ENCODE measurements at places on chromosomes 3 and 15.

- DNase-seq: no peak
Measured at GRCh38 chr3:24361623-24362022, 133.0 kb downstream of the THRB start.

GRCh38 chr3:107025961-107026360 lies 351.3 kb upstream of the CCDC54 start:
- DNase-seq: no peak

- no peak for DNase-seq
Measured at GRCh38 chr3:140505213-140505612, 172.7 kb upstream of the TRIM42 start.

- no peak for DNase-seq
Measured at GRCh38 chr3:123276346-123277006, 74.7 kb downstream of the SEC22A start.

GRCh38 chr3:129424185-129424841 lies 4.1 kb downstream of the EFCAB12 start:
- no peak for DNase-seq

DNA sequence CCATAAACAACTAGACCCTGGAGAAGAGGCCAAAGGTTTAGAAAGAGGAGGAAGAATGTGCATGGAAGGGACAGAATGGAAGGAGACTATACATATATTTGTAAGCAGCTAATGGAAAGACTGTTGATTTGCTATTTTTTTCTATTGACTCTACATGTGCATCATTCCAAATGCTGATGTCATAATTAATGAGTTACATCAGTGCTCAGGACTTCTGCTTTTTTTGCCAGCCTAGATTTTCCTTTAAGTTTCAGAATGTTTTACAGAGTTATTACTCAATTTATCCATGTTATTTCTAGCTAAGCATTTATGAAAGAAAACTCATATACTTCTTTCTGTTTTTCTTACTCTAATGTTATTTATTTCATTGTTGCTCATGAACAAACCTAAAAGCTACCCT lies 62.6 kb upstream of the VGLL3 start:
- no peak for DNase-seq

GRCh38 chr15:38620851-38621594 lies 56.4 kb upstream of the RASGRP1 start:
- no peak for DNase-seq

DNA sequence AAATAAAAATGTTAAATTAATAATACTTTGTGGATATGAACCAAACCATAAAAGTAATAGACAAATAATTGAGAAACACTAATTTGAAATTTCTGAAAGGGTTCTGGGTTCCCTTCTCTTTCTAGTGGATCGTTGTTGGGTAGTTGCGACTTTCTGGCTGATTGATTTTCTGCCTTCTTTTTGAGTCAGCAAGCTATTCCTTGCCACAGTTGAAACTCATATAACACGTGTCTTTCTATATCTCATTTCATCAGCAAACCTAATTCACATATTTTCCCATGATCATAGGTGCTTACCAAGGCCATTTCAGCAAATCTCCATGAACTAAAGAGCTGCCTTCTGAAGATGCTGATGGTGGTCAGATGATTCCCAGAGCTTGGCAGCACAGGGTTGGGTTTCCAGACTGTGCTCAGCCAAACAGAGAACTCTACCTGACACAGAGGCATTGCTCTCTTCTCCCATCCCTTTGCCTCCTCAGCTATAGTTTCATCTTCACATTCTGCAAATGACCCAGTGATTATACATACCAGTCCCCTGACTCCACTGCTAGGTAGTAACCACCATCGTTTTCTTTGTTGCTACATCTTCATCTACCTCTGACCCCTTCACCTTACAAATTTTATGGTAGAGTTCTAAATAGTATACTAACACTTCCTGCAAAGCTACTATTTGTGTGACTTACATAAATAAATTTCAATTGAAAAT lies 383.9 kb upstream of the DPH6 start:
- DNase-seq: no peak

DNA sequence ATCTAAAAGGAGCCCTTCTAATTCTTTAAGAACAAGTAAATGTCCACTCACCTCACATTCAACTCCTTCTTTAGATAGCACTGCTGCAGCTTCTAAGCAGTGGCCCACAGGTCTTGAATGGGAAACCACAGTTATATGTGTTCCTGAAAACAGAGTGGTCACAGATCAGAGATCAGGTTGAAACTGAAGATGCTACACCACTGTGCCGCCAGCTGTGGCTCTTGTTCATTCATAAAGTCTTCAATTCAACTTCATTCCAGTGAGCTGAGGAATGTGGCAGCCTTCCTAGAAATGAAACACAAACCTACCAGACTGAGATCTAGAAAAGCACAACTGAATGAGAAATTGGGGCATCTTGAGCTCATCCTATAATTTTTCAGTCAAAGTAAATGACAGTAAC lies 4.0 kb downstream of the PDHB start:
- DNase-seq: no peak

DNA sequence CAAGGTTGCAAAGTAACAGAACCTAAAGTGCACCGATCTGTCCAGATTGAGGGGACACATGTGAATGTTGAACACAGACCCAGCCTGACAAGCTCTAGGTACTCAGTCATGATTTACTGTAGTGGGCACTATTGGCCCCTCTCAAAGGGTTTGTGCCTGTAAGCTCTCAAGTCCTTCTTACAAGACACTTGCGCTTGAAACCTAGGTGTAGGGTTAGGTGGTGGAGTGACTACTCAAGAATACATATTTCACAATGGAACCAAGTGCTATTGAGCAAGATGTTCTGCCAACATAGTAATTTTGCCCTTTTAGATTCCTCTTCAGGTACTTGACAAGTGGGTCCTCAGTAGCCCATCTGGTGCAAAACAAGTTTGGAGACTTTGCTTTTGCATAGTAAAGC lies 169.9 kb downstream of the AKAP13 start:
- no peak for DNase-seq

DNA sequence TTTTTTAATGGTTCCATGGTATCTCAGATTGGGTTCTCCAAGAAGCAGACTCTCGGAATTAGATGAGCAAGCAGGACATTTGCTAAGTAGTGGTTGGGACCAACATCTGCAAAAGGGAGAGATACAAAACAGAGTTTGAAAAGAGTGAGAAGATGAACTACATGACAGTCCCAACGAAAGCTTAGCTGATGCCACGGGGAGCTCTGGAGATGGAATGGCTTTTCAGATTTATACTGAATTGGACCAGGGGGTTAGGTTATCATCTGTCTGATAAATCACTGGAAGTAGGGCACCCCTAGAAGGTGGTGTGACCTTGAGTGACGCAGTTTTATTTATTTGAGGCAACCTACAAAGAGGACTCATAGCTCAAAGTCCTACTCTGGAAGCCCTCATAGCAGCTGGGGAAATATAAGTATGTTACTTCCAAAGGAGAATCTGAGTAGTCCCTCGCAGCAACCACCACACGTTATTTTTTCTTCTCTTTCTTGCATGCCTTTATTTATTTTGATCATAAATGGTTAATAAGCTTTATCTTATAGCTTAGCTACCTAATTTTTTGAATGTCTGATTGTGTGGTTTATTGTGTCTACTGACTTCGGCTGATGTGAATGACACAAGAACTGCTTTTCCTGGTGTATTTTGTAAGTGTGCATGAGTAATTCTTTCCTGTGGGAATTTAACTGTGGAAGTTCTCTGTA lies 815.4 kb downstream of the SQOR start:
- DNase-seq: no peak

DNA sequence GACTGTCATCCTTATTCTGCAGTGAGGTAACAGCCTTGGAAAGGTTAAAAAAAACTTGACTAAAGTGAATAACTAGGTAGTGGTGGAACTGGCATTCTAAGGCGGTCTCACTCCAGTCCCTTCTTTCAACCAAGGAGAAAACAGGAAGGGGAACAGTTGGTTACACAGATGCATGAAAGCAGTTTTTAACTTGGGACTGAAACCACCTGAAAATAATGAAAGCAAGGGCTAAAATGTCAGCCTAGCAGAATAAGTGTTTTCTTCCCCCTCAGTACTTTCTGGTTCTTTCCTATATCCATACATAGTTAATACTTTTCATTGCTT lies 748 bp upstream of the AVEN start:
- no peak for DNase-seq

DNA sequence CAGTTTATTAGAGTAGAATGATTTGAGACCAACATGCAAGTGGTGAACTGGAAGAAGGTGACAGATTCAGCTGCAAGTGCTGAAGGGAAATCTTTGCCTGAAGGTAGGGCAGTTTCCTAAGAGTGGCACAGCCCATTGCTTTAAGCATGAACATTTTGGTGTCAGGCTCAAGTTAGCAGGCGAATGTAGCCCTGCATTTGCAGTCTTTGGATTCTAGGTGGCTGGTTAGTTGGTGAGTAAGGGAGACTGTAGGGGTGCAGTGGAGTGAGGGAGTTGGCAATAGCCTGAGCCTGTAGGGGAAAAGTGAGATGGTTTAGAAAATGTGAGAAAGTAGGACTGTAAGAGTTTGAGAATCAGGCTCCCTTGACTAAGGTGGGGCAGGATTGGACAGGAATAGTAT lies 29.7 kb downstream of the UBE2E2 start:
- DNase-seq: no peak

GRCh38 chr3:119913021-119913420 lies 131.1 kb downstream of the NR1I2 start:
- no peak for DNase-seq

DNA sequence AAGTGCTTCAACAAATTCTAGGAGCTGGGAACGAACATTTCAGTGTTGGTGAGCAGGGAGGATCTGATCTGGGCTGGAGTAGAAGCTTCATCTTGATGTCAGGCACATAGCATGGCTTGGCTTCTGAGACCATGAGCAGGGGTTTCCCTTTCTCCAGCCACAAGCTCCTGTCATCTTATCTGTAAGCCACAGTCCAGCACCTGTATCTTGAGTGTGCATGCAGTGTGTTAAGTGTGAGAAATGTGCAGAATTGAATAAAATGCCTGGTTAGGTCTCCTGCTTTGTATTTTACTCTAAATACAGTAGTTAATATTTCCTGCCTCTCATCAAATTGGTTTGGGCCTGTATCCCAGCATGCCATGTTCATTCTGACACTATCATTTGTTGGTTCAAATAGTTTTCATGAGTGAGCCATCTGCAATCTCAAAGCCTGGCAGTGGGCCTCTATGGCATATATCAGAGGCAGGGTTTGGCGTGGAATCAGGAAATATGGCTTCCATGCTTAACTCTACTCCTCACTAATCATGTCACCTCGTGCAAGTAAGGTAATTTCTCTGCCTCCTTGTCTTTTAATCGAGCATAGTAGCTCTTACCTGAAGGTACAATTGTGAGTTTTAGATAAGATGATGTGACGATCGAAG lies 43.3 kb downstream of the TLNRD1 start:
- DNase-seq: no peak

- no peak for DNase-seq
Measured at GRCh38 chr3:151431940-151432339, 28.9 kb downstream of the IGSF10 start.

DNA sequence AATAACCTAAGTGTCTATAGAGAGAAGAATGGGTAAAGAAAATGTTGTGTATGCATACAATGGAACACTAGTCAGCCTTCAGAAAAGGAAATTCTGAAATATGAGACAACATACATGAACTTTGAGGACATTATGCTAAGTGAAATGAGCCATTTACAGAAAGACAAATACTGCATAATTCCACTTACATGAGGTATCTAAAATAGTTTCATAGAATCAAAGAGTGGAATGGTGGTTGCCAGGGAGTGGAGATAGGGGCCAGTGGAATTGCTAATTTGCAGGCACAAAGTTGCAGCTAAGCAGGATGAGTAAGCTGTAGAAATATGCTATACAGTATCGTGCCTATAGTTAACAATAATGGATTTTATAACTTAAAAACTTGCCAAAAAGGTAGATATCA lies 779.6 kb upstream of the ARPP21 start:
- no peak for DNase-seq

DNA sequence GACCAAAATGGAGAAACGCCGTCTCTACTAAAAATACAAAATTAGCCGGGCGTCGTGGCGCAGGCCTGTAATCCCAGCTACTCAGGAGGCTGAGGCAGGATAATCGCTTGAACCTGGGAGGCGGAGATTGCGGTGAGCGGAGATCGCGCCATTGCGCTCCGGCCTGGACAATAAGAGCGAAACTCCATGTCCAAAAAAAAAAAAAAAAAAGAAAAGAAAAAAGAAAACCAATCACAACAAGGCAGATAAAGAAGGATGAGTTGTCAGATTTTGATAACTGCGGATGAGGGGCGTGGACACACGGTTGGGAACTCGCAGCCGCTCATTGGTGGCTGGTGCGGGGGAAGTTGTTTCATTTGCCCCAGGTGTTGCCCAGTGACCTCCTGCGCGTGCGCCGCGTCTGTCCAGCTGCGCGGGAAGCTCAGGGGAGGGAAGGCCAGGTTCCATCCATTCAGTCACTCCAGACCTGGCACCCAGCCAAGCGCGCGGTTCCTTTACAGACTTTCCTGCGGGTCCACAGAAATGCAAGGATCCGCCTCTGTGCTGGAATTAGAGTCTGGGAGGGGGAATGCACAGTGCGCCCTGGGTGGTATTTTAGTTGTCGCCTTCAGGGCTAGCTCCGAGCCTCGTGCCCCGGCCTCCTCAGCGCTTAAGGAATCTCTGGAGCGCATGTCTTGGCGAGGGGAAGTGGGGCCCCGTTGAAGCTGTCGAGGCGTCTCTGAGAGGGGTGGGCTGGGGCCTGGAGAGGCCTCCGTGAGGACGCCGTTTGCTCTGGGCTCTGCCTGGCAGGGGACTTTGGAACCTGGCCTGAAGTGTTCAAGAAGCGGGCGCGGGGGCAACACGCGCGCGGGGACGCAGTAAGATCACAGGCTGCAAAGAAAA lies 708 bp upstream of the GCHFR start:
- no peak for DNase-seq

- no peak for DNase-seq
Measured at GRCh38 chr3:70849911-70850699, 537.7 kb upstream of the MDFIC2 start.

GRCh38 chr15:25862071-25862471 lies 1.1 kb downstream of the ATP10A start:
- DNase-seq: no peak

- DNase-seq: no peak
Measured at GRCh38 chr15:71256934-71257664, 141.8 kb downstream of the THSD4 start.
